GDM1 (cell line): ENCODE measurements at places on chromosomes 4 and X.

GRCh38 chrX:131617182-131617581, 73.3 kb downstream of the OR13H1 start:
- DNase-seq: no peak

GRCh38 chr4:2246384-2247127, 4.6 kb upstream of the HAUS3 start:
- no peak for DNase-seq

DNA sequence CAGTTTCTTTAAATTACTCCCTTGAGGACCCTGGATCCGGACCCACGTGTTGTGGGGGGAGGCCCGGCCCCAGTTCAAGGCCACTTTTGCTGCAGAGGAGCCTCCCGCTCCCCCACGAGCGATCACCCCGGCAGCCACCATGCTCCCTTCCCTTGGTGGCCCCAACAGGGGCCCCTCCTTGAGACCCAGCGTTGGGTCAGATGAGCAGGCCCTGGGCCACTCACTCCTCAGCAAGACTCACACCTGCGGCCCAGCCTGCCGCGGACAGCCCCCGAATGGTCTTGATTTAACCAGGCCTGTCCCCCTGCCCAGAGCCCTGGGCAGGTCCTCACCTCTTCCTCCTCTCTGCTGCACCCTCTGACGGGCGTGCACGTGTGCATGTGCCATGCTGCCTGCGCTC, 4.3 kb downstream of the CPLX1 start:
- no peak for DNase-seq

GRCh38 chrX:118239178-118239870, 106.6 kb upstream of the WDR44 start:
- DNase-seq: no peak

DNA sequence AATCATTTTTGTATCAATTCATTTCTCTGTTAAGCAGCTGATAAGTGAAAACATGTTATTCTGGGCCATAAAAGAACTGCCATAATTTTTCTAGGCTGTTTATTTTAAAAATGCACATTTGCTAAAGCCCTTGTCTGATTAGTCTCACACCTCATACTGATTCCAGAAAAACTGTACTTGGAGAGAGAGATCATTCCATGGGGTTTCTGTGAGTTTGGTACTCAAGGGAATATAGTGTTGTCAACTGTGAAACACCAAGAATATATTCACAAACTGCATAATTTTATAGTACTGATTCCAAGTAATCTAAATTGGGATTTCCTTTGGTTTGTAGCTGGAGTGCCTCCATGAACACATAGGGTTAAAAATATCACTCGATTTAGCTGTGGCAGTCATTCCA, 547.6 kb downstream of the RPA4 start:
- no peak for DNase-seq

DNA sequence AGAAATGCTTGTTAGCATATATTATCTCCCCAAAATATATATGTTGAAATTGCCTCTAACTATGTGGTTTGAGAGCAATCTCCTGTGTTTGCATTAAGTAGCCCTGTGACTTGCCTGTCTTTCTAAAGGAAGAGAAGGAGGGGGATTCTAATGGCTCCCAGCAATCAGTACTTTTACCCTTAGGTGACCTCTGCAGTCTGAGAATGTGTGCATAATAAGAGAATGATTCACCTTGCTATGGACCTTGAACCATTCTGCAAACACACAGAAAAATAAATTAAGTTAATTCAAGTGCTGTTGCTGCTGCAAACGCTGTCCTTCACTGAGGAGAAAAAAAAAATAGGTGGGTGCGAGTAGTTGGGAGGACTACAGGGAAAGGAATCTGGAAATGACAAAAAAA, 322.2 kb downstream of the IQCM start:
- no peak for DNase-seq

DNA sequence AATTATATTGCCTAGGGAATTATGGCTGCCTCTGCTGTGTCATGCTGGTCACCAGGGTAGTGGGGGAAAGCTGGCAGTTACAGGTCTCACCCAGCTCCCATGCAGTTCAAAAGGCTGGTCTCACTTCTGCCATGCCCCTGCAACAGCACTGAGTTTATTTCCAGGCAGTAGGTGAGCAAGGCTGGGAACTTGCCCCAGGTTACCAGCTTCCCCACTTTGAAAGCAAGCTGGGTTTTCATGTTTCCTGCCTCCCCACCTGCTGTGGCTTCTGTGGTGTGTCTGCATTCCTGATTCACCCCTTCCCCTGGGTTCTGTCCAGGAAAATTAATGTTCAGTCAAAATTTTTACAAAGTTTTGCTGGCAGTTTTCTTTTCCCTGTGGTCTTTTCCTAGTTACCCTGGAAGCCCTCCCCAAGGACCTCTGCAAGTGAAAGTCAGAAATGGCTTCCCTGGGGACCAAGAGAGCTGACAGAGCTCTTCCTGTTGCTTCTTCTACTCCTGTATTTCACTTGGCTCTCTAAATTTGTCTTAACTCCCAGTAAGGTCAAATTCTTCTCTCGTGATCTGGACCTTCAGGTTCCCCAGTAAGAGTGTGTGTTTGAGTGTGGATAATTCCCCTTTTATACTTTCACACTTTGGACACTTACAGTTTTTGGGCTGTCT, 58.5 kb upstream of the AGTR2 start:
- no peak for DNase-seq

DNA sequence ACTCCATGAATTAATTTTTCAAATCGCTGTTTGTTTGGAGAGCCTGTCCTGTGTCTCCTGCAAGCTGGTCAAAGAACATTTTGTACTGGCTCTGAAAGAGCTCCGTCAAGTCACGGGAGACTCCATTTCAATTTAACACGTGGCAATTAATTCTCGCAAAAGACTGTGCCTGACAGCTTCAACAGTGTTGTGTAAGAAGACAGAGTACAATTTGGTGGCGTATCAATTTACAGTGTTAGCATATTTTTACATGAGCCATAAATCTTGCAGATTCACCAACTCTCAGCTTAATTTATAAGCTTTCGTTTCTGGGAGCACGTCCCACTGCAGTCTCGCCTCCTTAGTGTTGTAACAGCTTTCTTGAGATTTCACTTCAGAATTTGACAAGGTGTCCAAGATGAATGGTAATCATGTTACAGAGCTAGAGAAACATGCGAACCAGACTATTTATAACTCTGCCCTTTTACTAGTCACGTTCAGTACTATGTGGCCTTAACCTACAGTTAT, 70.8 kb downstream of the RWDD4 start:
- no peak for DNase-seq

DNA sequence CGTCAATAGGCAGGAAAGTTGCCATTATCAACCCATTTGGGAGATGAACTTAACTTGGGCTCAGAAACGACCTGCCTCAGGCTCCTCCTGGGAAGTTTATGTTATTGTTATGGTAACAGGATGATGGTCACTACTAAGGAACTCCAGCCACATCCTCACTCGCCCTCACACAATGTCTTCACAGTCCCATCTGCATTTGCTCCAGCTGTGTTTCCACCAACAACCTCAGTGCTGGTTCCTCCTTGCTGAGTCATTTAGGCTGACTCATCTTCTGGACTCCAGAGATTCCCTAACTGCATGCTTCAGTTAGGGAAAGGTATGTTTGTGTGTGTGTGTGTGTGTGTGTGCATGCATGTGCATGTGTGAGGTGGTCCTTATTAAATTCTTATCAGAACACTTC, 293.4 kb upstream of the BOD1L1 start:
- no peak for DNase-seq

- DNase-seq: no peak
These were observed 146.3 kb downstream of the ZNF674 start for GRCh38 chrX:46398874-46399273.

- DNase-seq: no peak
These were observed 18.7 kb upstream of the GPC3 start for GRCh38 chrX:134004084-134004483.

DNA sequence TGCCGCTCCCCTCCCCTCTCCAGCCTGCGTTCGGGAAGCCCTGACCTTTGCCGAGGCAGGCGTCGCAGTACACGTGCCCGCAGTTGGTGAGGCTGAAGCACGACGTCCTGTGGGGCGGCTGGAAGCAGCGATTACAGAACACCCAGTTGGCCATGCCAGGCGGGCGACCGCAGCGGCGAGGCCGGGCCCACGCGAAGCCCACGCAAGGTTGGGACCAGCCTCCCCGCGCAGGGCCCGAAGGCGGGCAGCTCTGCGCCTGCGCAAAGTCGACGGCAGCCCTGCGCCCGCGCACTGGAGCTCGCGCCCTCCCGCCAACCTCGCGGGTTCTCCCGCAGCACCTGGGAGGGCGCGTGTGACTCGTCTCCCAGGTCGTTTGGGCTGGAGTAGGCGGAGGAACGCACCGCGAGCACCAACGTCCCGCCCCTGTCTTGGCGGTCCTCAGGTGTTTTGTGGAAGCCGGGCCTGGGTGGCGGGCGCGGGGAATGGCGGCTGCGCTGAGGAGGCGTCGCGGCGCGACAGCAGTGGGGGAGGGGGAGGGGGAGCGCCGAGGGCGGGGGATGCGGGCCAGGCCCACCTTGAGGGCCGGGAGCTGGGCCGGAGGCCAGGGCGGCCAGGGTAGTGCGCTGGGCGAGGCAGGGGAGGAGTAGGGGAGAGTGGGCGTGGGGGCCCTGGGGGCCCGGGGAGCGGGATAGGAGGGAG, at the start of gene RNF212:
TSS of gene RNF212 (minus strand) at position 254 of the 699 bp plus-strand sequence. CDS start at position 154, 100 bp downstream.
- DNase-seq: no peak

- no peak for DNase-seq
These were observed 171.7 kb upstream of the SLC4A4 start for GRCh38 chr4:71167083-71167482.

- no peak for DNase-seq
These were observed 119.3 kb downstream of the CRLF2 start for GRCh38 chrX:1093121-1093520.
